Stimulated activated naive CD8-positive, alpha-beta T cell treated with anti-CD3 and anti-CD28 coated beads, Interleukin-15, amount 100 ng/mL, for 72 hours (primary cell): ENCODE measurements at places on chromosomes 1 and 21.

DNA sequence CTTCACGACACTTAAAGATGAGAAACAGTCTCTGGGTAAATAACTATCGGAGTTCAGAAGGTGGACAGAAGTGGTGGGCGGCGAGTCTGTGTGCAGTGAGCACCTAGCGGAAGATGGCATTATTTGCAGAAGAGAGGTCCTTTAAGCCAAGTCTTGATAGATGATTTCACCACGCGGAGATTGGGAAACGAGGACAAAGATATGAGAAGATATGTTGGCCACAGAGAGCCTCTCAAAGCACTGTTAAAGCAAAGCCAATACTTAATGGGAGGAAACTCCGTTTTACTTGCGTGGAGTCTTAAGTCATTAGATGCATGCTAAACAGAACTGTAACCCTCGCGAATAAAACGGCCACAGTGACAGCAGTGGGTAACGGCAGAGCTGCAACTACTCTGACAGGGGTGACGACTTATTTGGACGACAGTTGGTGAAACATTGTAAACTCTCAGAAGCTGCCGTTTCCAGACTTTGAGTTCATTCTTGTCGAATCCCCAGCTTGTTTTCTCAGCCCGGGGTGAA lies 577 bp upstream of the CEP350 start:
- peak; percentile 48 for DNase-seq

DNA sequence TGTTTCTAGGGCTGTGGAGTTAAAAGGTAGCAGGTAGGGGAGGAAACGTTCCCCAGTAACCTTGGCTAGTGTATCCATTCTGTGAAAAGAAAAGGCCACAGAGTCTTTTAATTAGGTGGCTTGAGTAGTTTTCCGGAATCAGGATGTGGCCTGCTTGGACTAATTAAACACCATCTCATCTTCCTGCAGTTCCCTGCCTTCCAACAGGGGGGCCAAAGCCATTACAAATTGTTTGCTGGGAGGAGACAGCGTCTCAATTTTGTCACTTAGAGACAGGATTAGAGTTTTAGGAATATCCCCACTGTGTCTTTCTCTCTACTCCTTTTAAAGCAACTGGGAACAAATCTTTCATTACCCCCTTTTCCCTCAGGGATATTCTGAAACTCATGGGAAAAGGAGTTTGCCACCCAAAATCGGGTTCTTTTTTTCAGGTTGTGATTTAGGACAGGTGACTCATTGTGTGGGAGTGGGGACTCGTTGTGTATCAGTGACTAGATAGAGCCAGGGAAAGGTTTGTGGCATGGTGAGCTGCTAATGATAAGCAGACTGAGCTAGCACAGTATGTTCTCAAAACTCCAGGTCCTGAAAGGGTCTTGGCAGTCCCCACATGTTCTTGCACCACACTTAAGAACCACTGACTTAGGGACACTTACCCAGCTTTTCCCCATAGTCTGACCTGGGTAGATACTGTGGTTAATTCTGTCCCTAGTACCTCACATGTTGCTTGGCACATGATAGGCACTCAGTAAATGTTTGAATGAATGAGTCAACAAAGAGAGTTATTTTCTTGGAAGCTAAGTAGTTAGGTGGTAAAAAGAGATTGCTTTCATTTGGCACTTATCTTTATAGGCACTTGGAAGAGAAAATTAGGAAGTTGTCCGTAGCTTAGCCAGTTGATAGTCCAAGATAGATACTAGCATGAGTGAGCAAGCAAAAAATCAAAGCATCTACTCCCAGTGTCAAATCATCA lies 22.5 kb downstream of the INTS3 start:
- DNase-seq = no peak

DNA sequence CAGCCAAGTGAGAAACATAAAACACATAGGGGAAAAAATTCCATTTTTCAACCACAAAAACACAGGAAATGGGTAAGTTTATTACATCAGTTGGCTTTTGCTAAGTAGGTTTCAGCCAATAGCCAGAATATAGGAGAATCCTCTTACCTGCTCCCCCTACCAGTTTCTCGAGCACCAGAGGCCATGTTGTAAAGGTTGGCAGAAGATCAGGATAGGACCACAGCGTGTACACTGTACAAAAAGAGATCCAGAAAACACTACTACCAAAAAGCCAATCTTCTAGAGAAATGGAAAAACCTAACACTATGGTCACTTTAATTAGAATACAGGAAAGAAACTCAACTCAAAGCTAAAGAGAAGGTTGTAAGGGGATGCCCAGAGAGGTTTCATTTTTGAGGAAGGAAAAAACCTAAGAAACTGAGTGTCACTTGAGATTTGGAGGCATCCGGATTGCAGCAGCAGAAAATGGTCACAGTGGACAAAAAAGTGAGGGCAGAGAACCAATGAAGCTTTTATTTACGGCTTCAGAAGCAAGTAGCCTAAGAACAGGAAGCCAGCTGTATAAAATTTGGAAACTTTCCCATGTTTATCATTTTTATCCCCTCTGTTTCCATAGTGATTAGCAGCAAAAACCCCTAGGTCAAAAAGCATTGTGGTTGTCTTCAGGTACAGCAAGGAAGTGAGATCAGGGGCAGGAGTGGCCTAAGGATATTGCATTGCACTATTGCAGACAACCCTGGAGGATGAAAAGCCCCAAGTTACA lies 2.9 kb downstream of the EIF2D start:
- DNase-seq = peak; percentile 37

DNA sequence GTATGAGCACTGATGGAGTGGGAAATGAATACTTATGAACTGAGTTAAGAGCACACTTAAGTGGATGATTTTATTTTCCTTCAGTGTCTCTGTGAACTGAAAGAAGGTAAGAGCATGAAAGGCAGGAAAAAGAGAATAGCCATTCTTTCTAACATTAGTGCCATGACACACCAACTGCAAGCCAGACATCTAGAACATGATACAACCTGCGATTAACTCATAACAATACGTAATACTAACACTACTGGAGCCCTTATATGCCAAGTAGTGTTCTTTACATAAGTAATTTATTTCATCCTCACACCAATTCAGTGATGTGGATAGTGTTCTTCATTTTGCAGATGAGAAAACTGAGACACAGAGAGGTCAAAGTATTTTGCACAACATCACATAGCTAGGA lies 56.7 kb downstream of the PRRX1 start:
- no peak for DNase-seq

DNA sequence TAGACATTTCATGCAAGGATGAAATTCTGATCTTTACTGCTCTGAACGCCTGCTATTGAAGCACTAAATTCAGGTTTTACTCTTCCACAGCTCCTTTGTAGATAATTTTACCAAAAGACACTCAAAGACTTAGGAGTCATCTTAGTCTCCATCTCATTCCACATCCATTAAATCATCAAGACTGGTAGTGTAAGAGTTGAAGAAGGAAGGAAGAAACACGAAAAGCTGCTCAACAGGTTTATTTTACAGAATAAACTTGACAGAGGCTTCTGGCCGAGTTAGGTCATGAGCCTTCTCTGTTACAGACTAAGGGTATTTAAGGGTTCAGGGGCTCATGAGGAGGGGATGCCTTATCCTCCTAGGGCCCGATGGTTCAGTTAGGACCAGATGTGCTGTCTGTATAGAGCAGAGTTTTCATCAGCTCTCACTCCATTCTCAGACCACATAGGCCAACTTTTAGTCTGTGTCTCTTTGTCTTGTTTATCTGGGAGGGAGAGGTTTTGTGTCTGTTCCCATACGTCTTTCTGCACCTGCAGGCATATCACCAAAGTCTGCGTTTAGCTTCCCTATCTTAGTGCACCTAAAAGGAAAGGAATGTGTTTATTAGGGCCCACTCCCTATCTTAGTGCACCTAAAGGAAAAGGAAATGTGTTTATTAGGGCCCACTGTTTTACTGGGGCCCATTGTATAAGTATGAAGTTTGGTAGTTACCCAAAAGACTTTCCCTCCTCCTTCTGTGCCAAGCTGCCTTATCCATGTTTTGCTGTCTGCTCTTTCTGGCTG lies 57.4 kb upstream of the RGS18 start:
- no peak for DNase-seq

DNA sequence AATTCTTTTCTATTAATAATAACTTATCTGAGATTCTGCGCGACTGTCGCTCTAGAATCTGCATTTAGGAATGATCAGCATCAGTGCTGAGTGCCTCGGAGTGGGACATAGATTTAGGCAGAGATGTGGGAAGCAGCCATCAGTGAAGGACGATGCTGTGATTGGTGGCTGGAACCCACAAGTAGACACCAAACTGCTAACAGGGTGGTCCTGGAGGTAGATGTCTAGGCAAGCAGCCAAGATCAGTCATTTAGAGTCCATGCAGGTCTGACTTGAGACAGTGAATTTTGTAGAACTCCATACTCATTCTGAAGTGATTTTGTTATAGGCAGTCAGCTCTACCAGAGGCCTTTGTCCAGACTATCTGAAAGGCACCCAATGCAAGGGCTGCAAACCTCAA lies 51.8 kb upstream of the LYST start:
- no peak for DNase-seq

DNA sequence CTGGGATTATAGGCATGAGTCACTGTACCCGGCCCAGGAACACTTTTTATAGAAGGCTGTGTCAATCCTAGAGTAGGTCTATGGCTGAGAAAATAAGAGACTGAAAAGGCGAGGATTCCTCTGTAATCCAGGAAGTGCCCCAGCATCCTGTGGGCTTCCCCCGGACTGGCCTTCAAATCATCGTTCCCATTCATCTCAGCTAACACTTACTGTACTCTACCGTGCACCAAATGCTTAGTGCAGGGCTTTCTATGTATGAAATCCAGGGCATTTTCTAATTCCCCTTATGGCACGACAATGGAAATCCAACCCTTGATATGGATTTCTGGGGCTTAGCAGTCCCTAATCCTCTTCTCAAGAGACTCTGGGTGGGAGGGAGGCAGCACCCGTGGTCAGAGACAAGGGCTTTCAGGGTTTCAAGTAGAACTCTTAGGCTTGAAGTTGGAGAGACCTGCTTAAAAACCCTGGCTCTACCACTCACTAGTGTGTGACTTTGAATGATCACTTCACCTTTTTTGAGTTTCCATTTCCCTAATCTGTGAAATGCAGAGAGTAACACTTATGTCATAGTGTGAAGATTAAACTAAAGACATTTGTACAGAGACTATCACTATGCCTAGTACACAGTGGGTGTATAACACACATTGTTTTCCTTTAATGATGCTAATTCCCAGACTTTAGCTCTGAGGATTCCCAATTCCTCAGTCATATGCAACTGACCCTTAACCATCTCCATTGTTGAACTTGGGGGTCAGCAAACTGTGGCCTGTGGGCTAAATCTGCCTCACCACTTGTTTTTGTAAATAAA lies 20.3 kb downstream of the MECR start:
- no peak for DNase-seq

GRCh38 chr1:171883849-171884248 lies 42.6 kb downstream of the DNM3 start:
- DNase-seq = peak; percentile 14

DNA sequence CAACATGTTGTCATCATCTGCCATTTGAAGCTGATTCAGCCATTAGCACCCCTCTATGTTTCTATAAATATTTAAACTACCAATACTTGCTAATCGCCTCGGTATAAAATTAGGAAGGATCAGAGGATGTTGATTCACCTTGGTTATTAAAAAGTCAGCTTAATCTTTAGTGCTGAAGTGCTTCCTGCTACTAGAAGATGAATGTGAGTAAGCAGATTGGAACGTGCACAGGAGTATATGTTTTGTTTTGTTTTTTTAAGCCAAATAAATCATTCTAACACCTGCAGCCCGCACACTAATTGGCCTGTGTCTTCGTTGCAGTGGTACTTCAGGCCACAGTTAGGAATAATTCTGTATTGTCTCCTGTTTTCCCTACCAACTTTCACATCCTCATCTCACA lies 485.7 kb downstream of the AJAP1 start:
- no peak for DNase-seq

- DNase-seq = no peak
Measured at GRCh38 chr1:217407534-217408001, 223.3 kb downstream of the GPATCH2 start.

GRCh38 chr1:941588-942383 lies 17.3 kb downstream of the NOC2L start:
- DNase-seq = peak; percentile 45

DNA sequence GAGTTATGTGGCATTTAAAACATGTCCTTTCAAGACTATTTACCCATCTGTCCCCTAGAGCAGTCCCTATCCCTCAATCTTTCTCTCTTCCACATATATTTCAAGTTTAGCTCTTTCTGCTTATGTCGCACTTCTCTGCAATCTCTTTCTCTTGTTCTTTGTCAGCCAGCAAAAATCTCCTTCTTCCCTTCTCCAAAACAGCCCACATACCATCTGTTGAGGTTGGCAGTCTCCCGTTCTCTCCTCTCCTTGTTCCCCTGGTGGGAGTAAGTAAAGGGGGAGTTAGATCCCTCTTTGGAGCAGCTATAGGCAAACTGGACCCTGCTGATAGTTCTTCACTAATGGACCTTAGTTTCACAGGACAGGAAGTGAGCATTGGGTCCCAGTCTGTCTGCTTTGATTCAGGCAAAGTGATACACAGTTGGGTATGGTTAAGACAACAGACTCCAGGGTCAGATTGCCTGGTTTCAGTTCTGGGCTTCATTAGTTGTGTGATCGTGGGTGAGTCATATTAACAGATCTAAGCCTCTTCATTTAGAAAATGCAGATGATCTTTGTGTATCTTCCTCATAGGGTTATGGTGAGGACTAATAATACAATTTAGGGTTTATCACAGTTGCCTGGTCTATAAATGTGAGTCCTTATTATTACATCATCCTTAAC lies 19.7 kb downstream of the BRINP2 start:
- no peak for DNase-seq

GRCh38 chr21:38506661-38507281 lies 8.5 kb upstream of the ERG start:
- no peak for DNase-seq

DNA sequence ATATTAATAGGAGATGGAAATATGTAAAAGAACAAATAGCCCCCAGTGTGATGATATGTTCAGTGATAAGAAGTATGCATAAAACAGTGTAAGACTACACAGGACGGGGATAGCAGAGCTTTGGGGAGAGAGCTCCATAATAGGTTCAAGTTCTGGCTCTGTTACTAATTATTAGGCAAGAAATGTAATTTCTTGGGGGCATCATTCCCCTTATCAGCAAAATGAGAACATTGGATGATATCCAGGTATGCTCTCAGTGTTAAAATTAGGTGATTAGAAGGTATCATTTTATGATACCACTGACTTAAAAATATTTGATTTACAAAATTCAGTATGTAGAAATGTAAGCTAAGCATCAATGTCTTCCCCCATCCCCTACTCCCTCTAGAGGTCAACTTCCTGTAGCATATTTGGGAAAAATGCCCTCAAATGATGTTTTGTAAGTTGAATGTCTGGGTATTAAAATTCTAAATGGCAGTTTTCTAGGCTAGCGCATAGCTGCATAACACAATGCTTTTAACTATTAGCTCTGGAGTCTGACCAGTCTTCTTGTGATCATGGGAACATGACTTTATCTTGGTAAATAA lies 585.7 kb upstream of the CAMK1G start:
- no peak for DNase-seq

- no peak for DNase-seq
Measured at GRCh38 chr21:41976611-41977010, 22.8 kb upstream of the C2CD2 start.
